Activated CD4-positive, CD25-positive, alpha-beta regulatory T cell (primary cell): ENCODE measurements at places on chromosomes 1 and 21.

DNA sequence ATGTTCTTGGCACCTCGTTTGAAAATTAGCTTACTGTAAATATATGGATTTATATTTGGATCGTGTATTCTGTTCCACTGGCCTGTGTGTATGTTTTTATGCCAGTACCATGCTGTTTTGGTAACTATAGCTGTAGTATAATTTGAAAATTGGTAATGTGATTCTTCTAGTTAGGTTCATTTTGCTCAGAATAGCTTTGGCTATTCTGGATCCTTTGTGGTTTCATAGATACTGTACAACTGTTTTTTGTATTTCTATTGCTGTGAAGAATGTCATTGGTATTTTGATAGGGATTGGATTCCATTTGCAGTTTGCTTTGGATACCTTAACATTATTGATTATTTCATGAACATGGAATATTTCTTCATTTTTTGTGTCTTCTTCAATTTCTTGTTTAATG, 490.2 kb downstream of the BRINP3 start:
- no peak for DNase-seq

DNA sequence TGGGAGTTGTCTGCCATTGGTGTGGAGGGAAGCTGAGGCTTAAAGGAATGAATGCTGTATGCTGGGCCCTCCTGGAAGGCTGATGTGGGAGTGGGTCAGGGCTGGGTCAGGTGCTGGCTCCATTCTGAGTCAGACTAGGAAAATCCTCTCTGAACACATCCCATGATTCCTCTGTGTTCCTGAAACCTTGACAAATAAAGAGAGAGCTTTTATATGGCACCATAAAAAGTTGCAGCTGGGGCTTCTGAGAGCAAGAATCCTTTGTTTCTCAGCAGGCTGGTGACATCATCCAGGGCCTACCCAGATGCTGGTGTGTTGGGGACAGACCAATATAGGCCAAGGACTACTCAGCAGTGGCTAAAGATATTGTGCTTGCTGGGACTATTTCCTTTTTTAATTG, 27.8 kb upstream of the NFASC start:
- DNase-seq, result no peak

DNA sequence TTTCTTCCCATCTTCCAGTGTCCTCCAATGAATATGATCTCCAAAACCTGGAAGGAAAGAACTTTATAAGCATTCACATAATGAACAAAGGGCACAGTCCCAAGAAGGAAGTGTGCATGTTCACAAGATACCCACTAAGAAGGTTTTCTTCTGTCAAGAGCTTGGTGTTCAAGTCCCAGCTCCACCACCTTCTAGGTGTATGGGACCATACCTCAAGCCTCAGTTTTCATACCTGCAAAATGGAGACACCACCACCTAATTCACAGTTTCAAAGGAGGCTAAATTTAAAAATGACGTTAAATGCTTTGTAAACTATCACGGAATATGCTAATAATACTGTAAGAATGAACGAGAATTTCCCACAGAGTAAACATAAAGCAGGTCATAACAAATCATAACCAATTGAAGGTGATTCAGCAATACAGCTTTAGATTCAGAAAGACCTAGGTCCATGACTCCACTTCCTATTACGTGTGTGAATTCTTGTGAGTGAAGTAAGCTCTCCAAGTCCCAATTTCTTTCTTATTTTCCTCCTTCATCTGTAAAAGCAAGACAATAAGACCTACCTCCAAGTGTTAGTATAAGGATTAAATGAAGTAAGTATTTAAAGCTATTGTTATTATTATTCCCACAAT, 8.1 kb upstream of the KTI12 start:
- no peak for DNase-seq

GRCh38 chr1:234619794-234620247, 9.8 kb upstream of the IRF2BP2 start:
- no peak for DNase-seq

GRCh38 chr21:34797921-34798535, 129.2 kb downstream of the CLIC6 start:
- no peak for DNase-seq

- DNase-seq, result no peak
Measured at GRCh38 chr1:19124273-19124672, 85.8 kb downstream of the UBR4 start.

DNA sequence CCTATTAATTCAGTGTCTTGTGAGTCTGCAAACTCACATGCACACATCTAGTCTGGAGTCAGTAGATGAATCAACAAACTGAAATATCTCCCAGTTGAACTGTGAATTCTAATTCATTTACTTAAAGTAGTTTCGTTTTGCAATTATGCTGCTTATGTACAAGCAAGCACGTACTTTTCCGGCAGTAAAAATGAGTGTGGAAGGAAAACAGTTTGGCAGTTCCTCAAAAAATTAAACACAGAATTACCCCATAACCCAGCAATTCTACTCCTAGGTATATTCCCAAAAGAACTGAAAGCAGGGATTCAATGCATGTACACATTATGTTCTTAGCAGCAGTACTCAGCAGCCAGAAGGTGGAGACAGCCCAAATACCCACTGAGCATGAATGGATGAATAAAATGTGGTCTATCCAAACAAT, 49.3 kb downstream of the GNB1 start:
- DNase-seq, result no peak
